ENCODE measurements at places on chromosomes 7 and 10. TPM values are rescaled to one million over a fixed set of nuclear protein-coding genes. Genes with fewer than 3 reads are reported as not detected.

- DNase-seq: no peak
Observed at GRCh38 chr7:111223802-111224253, 132.9 kb downstream of the LRRN3 start.

CTAGE4 gene
- not detected for total RNA-seq

DNA sequence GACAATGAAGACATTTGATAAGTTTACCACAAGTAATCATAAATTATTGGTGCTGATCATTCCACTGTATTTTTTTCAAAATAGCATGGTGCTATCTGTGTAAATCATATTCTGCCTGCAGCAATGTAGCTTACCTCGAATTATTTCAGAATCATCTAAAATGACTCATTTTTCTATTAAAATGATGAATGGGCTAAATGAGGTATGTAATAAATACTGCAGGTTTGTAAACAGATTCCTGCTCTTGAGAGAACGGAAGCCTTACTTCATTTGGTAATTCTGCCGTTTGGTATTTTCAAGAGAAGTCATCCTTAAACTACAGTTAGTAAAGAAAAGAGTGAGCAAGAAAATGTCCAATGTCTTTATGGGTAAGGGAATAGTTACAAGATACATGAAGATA, 115.9 kb downstream of the CHCHD3 start:
- no peak for DNase-seq

CTNNA3 gene
- total RNA-seq: 0.68 TPM

GRCh38 chr7:14765731-14766130, 136.8 kb downstream of the DGKB start:
- DNase-seq: no peak

DNA sequence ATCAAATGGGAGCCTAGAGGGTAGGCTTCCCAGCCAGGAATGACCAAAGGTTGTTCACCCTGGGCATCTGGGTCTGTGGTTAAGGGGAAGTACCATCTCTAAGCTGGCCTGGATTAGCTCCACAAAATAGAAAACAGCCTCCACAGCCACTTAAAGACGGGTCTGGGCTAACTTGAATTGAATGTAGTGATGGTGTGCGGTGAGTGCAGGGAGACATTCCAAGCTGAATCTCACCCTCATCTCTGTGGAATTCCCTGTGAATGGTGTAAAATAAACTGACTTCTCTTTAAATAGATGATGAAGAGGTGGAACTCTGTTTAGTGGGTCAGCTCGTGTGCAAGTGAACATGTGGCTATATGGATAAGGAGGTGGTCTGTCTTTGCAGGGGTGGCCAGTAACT, 251.0 kb downstream of the DYNC1I1 start:
- DNase-seq: no peak

DNA sequence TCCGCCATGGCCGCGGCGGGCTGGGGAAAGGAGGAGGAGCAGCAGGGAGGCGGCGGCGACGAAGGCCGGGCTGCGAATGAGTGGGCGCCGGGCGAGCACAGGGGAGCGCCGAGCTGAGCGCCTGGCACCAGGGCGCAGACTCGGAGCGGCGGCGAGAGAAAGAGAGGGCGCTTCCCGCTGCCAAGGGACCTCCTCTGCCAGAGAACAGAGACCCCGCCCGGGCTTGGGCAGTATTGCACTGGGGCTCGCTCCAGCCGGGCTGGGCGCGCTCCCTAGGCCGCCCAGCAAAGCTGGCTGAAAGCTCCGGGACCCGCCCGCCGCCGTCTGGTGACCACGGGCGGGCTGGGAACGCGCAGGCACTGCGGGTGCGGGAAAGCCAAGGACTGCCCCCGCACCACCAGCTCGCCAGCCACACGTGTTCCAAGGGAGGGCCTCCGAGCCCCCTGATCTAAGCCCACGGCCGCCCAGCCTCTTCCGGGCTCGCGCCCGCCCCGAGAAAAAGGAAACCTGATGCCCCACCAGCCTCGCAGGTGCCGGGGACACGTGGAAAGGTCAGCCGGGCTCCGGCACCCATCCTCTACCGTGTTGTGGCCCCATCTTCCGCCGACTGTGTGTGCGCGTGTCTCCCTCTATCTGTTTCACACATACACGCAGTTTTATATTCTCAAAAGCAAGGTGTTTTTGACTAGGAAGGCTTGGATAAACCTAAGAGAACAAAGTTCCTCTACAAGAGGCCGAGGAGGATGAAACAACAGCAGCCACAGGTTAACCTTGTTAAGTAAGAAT, at the start of gene CCDC6:
Gene CCDC6 (minus strand): TSS at position 140 of the 786 bp plus-strand sequence. CDS start 132 bp downstream, at position 8.
- peak; percentile 92 for DNase-seq

DNA sequence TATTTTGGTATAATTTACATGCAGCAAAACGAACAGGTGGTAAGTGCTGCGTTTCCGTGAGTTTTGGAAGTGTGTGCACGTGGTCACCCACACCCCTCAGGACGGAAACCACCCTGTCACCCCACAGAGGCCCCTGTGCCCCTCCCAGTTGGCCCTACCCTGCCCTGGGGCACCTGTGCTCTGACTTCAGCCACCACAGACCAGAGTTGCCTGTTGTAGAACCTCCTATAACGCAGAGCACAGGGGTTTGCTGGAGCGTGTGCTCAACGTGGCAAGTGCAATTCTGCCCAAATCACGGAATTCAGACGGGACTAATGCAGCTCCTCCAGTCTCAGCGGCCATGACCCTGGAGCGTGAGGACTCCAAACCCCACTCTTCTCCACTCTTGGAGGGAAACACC, 9.6 kb upstream of the CFAP46 start:
- DNase-seq: no peak

- DNase-seq: no peak
Observed at GRCh38 chr10:48497780-48498770, 106.8 kb downstream of the ARHGAP22 start.

- DNase-seq: no peak
Observed at GRCh38 chr7:157462840-157463239, 126.0 kb downstream of the DNAJB6 start.
